ENCODE measurements at places on chromosomes 16 and 17.

DNA sequence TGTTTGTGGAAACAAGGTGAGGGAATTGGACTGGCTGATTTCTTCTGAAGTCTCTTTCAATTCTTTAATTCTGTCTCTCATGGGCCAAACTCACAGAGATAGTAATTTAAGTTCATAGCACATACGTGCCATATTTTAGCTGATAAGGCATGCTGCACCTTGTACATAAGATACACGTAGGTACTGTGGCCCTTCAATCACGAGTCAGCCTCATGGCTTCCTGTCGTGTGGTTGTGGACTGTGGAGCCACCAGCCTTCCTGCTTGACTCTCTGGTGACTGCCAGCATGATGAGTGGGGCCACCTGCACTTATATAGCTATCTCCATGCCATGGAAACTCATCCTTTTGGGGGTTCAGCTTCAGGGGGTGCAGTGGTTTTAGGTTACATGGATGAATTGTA is 25.1 kb downstream of the KSR1 start:
- DNase-seq = no peak

DNA sequence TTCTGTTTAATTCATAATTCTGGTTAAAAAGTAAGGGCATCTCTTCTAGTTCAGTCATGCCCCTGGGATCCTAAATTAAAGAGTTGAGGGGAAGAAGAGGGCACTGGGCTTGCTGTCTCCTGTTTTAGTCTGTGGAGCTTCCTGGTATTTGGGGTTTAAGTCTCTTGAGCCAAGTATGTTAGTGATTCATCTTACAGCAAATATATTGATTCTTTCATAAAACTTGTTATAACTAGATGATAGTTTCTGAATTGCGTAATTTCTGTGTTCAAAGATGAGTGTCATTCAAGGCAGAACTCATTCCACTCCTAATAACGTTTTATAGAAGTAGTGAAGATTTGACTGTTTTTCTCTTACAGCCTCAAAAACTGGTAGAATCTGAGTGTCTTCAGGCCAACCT is 1.7 kb downstream of the TXNDC17 start:
- DNase-seq = no peak

DNA sequence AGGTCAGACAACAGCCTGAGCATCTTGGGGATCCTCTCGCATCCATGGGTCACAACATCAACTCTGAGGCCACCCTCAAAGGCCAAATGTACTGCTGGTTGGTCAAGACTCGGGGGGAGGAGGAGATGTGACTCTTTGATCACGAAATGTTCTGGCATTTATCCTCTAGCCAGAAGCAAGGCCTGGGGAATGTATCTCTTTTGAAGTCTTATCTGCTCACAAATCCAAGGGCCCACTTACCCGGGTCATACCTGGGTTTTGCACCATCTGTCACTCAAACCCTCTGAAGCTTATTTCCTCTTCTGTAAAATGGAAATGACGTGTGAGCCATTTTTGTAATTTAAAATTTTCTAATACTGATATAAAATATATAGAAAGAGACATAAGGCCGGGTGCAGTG is 13.2 kb downstream of the CA7 start:
- no peak for DNase-seq

GRCh38 chr17:63984651-63985386 is 12.1 kb upstream of the SCN4A start:
- DNase-seq = peak; percentile 33

DNA sequence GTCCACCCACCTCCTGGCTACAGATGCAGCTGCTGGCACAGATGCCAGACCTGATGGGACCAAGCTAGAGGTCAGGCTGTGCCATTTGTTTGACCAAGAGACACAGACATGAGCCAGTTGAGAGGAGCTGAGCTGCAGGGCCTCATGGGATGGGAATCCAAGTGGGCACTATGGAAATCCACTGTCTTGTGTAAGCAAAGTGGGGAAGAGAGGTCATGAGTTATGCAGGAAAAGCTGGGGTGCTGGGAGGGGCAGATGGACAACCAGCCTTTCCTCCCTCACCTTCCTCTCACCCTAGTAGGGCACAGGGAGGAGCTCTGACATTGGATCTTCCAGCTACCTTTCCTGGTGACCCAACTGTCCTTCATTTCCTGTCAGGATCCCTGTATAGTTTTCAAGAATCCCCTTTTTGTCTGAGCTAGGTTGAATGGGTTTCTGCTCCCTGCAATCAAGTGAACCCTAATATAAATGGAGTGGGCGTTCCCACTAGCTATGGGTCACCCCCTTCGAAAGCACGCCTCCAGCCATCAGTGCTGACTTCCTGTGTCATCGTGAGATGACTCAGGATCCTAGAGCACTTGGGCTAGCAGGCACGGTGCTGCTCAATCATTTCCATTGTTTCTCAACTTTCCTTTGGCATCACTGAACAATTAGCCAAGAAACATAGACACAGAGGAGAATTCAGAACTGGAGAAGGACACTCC is 13.6 kb downstream of the ATPAF2 start:
- DNase-seq = no peak

- no peak for DNase-seq
These were observed 412 bp downstream of the EPN2 start for GRCh38 chr17:19237389-19238166.

DNA sequence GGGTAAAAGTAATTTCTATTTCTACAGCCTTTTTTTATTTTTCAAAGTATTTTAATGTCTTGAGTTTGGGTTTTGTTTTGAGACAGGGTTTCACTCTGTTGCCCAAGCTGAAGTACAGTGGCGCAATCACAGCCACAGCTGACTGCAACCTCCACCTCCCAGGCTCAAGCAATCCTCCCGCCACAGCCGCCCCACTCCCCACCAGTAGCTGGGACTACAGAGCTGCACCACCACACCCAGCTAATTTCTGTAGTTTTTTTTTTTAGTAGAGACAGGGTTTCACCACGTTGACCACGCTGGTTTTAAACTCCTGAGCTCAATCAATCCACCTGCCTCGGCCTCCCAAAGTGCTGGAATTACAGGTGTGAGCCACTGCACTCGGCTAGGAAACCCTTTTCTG is 44.0 kb downstream of the TUBD1 start:
- no peak for DNase-seq

DNA sequence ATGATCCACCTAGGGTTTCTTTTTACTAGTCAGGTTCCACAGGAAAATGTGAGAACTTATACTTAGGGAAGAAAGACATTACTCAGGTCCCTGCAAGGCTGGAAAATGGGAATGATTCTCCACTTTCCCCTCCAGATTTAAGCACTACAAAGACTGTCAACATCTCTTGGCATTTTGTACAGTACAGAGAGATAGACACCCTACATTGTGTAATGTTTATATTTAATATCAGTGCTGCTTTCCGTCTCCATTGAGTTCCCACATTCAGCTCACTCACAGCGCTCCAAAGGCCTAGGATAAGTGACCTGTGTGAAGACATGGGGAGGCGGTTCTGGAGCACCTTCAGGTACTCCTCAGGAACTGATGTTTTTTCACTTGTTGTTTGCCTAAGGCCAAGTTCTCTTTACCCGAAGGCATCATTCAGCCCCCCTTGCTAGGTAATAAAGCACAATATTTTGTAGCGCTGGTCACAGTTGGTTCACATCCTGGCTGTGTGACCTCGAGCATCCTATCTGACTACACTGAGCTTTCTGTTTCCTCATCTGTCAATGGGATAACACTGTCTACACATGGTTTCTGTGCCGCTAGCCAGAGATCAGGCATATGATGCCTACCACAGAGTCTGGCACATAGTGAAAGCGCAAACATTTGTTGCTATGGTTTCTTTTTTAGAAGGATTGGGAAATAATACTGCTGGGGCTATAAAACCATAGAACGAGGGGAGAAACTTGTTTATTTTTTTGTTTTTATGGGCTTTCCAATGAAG is 226.6 kb downstream of the ZFHX3 start:
- DNase-seq = no peak

GRCh38 chr17:39014044-39014794 is 47.0 kb upstream of the FBXO47 start:
- no peak for DNase-seq

GRCh38 chr16:25155553-25156460 is 44.3 kb downstream of the LCMT1 start:
- no peak for DNase-seq

GRCh38 chr17:55411463-55411855 is 10.2 kb downstream of the MMD start:
- no peak for DNase-seq

GRCh38 chr16:87240211-87241136 is 76.7 kb downstream of the C16orf95 start:
- no peak for DNase-seq

- DNase-seq = no peak
These were observed 8.6 kb downstream of the BRD7 start for GRCh38 chr16:50360033-50360778.

GRCh38 chr17:41519501-41520224 is 973 bp upstream of the KRT15 start:
- no peak for DNase-seq

- DNase-seq = no peak
These were observed 13.6 kb downstream of the USP36 start for GRCh38 chr17:78826836-78827509.

- peak; percentile 25 for DNase-seq
These were observed 9.4 kb upstream of the CMTM4 start for GRCh38 chr16:66705790-66706505.

DNA sequence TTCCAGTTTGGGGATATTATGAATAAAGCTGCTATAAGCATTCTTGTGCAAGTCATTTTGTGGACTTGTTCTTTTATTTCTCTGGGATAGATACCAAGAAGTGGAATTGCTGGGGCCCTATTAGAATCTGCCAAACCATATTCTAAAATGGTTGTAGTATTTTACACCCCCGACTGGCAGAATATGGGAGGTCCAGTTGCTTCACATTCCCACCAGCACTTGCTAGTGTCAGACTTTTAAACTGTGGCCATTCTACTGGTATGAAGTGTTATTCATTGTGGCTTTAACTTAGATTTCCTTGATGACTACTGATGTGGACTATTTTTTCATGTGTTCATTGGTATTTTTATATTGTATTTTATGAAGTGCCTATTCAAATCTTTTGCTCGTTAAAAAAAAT is 18.1 kb upstream of the NUP93 start:
- no peak for DNase-seq

DNA sequence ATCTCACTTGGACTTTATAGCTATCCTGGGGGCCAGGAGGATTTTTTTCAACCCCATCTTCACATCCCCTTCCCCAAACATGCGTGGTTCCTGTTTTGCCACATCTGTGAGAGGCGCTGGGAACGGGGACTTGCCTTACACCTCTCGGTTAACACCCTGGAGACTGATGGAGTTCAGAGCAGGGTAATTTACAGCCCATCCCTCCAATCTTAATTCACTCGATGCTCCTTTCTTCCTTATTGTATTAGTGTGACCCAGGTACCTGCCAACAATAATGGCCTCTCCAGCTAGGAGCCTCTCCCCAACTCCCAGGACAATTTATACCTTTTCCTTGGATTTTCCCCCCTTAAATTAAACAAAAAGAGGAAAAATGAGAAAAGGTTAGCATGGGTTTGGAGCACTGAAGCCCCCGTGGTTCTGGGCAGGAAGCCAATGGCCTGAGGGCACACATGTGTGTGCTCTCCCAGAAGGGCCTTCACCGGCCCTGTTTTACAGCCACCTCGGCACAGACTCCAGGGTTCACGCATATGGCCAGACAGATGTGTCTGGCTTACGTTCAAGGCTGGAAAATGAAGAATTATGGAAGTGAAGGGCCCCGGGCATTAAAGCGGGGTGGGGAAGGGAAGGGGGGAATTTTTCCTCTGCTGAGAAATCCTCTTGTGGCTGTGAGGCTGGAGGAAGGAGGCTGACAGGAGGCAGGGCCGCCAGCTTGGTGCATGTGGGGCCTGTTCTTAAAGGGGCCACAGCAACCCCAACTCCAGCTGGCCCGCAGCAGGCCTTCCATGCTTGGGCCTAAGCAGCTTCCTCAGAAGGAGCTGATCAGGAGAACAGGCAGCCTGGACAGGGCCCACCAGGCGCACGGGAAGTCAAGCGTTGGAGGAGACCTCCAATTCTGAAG is 21.4 kb downstream of the HIC1 start:
- DNase-seq = no peak

DNA sequence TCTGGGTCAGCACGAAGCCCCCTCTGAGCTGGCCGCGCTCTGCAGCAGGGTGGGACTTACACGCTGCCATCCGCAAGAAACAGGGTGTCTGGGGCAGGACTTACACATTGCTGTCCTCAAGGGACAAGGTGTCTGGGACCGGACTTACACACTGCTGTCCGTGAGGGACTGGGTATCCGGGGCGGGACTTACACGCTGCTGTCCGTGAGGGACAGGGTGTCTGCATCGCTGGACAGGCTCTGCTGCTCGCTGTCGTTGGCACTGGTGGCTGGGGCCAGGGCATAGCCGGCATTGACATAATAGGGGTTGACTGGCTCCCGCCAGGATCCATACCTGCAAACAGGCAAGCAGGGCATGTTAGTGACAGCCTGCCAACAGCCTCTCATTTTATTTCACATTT is 31.4 kb downstream of the PDIA2 start:
- no peak for DNase-seq

DNA sequence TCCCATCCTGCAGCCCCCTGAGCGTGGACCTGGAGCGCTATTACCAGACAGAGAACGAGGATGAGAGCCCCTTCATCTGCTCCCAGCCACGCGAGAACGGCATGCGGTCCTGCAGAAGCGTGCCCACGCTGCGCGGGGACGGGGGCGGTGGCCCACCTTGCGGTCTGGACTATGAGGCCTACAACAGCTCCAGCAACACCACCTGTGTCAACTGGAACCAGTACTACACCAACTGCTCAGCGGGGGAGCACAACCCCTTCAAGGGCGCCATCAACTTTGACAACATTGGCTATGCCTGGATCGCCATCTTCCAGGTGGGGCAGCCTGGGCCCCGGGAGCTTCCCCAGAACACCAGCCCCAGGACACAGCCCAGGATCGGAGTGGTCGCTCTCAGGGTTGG is 12.0 kb downstream of the CACNA1G start:
- no peak for DNase-seq

GRCh38 chr16:58789351-58789750 is 55.2 kb upstream of the GOT2 start:
- DNase-seq = no peak

DNA sequence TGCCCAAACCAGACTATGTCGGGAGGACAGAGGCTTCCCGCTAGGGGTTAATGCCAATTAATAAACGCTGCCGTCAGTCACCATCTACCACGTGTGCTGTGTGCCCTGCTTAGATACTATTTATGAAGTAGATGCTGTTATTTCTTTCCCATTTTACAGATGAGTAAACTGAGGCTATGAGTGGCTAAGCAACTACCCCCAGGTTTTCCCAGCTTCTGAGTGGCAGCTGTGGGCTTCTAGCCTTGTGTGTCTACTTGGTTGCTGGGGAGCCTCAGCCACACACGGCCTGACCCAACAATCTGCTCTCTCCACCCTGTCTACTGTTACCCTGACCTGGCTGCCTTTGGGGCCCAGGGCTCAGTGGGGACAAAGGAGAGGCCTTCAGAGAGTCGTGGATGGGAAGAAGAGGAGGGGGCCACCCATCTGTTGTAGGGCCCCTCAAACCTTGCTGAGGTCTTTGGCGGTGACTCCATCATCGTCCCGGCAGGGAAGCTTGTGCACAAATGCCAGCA is 7.1 kb downstream of the GIT1 start:
- DNase-seq = no peak
